ENCODE measurements at places on chromosomes 1 and 21. TPM values are rescaled to one million over a fixed set of nuclear protein-coding genes. Genes with fewer than 3 reads are reported as not detected.

The CHI3L1 gene
- not detected for total RNA-seq

The IQGAP3 gene
- total RNA-seq: 48.6 TPM

The GTF2B gene
- total RNA-seq: 18.0 TPM

The INAVA gene
- total RNA-seq: 0.42 TPM

The RAP1GAP gene
- total RNA-seq: 0.20 TPM

The SH2D5 gene
- 2.4 TPM for total RNA-seq

- DNase-seq: no peak
Observed at GRCh38 chr1:9601942-9602793, 13.5 kb downstream of the TMEM201 start.

DNA sequence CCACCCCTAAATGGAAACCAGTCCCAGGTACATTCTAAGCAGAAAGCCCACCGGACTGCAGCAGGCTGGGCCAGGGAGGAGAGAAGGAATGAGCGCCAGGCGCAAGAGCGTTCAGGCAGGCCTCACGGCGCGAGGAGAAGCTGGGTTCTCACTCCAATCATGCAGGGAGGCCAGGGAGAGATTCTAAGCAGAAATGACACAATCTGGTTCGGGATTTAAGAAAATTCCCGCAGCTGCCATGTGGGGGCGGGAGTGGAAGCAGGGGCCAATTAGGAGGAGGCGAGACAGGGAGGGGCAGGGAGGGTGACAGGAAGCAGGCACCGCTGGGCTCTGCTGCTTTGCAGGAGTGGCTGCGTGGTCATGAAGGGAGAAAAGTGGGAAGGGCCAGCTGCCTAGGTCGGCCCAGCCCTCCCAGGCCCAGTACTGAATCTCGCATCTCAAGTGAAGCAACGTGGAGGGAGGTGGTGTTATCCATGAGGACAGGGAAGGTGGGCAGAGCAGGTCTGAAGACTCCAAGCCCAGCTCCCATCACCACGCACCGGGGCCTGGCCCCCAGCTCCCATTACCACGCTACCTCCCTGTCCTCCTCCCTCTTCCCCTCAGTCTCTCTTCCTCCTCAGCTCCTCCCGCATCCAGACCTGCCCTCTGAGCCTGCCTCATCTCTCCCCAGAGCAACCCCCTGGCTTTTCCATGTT is 11.8 kb downstream of the NPHP4 start:
- DNase-seq: no peak

DNA sequence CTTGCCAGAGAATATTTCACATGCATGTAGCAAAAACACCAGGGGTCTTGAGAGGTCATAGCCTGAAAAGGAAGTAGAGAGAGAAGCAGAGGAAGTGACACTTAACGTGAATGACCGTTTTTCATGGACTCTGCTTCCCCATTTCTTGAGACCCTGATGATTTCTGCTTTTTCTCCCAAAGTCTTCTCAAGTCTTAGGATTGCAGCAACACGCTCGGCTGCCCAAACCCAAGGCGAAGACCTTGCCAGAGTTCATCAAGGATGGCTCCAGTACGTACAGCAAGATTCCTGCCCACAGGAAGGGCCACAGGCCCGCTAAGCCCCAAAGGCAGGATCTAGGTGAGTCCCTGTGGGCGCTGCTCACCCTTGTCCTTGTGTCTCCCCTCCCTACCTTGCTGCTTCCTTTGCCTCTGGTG is 12.8 kb downstream of the THEMIS2 start:
- no peak for DNase-seq

DNA sequence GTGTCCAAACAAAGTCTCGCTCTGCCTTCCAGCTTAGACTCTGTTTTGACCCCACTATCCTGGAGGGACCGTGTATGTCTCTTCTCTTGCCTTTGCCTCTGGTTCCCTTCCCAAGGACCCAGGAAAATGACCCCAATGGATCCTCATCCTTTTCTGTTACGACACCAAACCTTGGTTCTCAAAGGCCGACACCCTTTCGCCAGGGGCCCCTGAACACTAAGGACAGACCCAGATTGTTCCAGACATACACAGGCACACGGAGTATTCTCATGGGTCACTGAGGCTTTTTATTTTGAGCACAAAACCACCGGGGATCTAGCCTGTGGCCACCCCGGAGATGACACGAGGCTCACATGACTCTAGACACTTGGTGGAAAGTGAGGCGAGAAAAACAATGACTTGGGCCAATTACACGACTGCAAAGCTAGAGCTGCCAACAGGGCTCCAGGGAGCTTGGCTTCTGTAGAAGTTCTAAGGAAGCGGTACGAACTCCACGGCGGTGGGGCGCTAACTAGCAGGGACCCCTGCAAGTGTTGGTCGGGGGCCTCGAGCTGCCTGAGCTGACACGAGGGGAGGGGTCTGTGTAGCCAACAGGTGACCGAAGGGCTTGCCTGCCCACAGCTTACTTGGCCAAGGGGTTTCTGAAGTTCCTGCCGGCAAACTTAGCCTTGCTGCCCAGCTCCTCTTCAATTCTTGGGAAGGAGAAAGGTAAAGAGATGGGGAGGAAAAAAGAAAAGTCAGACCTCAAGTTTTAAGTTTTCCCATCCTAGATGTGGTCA is 17.6 kb downstream of the ENO1 start:
- DNase-seq: no peak

DNA sequence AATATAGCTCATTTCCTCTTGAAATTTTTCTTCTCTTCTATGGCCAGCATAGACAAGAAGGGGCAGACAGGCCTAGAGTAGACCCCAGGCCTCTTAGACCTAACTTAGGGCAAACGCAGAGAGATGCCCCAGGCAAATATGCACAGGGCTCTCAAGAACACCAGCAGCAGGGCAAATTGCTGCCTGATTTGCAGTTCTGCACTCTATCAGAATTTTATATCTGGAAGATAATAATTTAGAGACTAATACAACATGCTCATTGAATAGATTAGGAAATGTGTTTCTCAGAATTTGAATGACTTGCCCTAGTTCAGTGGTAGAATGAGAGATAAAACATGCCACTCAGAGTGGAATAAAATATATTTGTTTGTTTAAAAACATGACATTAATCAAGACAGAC is 200.4 kb upstream of the ADGRL2 start:
- DNase-seq: no peak

GRCh38 chr1:153261281-153262069 is 2.0 kb downstream of the LORICRIN start:
- DNase-seq: no peak

GRCh38 chr1:200889571-200889970 is 5.1 kb upstream of the INAVA start:
- no peak for DNase-seq

GRCh38 chr1:77467741-77468140 is 185.9 kb downstream of the AK5 start:
- no peak for DNase-seq

- DNase-seq: peak; percentile 72
Observed at GRCh38 chr1:41812051-41812450, 106.7 kb downstream of the HIVEP3 start.

Measured in endothelial cell of umbilical vein (primary cell).